CD4-positive, alpha-beta T cell treated with Interleukin-17A for 4 hours (primary cell): ENCODE measurements at places on chromosomes 11 and 22.

- no peak for DNase-seq
Observed at GRCh38 chr11:17476317-17477083, at the start of gene ABCC8. Gene ABCC8 (minus strand): TSS chr11:17476845. CDS start chr11:17476776, 69 bp downstream.

- DNase-seq: no peak
Observed at GRCh38 chr11:94791216-94791889, 23.2 kb downstream of the AMOTL1 start.

DNA sequence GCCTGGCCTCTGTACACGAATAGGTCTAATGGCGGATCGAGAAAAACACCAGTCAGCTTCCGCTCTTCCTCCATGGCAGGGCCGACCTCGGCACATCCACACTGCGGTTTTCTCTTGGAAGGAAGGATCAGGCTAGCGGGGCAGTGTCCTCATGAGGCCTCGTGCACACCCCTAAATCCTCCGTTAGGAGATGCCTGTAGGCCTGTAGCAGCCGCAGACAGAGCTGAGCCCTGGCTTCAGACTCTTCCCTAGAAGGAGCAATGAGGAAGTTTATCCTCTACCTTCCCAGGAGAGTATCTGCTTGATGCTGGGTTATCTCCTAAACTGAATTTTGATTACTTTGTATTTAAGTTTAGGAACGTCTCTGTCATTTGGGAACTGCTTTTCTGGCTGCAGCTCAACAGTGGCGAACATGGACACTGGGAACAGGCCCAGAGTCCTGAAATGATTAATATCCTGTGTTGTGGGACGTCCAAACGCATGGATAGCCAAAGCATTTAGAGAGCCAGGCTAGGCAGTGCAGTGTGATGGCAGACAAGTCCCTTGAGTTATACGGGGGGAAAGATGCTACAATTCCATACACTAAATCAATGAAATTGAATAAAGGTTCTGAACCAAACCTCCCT is 16.5 kb upstream of the BMAL1 start:
- DNase-seq: no peak

DNA sequence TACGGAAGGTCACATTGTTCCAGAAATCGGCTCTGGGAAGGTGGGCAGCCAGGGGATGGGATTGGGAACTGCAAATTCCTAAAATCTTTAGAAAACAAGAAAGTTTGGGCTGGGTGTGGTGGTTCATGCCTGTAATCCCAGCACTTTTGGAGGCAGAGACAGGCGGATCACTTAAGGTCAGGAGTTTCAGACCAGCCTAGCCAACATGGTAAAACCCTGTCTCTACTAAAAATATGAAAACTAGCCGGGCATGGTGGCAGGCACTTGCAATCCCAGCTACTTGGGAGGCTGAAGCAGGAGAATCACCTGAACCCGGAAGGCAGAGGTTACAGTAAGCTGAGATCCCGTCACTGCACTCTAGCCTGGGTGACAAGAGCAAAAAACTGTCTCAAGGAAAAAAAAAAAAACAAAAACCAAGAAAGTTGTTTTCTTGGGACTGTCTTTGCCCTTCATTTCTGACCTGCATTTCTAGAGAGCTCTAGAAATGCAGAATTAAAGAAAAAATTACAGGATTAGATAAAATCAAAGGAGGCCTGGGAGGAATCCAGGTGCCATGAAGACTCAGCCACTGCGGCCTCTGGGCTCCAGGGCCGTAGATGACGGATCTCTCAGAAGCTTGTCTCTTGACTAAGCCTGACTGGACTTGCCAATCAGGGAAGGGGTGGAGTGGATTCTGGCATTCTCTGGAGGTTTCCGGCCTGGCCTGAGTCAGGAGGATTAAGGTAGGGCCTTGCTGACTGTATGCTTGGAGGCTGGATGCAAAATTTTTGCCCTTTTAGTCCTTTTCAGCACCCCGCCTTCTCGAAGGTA is 5.3 kb upstream of the MALAT1 start:
- no peak for DNase-seq

DNA sequence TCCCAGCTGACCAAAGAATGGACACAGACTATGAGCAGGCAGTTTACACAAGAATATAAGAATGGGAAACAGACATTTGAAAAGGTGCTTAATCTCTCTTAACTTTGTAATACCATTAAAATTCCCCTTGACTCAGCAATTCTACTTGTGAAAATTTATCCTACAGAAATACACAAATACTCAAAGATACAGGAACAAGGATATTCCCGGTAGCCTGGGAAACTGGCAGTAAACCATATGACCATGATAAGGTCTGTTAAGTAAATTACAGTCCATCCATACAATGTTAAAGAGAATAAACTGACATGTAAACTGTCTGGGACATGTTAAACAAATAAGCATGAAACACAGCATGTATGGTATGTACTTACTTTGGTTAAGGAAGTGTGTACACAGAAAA is 8.7 kb upstream of the MTFP1 start:
- no peak for DNase-seq

DNA sequence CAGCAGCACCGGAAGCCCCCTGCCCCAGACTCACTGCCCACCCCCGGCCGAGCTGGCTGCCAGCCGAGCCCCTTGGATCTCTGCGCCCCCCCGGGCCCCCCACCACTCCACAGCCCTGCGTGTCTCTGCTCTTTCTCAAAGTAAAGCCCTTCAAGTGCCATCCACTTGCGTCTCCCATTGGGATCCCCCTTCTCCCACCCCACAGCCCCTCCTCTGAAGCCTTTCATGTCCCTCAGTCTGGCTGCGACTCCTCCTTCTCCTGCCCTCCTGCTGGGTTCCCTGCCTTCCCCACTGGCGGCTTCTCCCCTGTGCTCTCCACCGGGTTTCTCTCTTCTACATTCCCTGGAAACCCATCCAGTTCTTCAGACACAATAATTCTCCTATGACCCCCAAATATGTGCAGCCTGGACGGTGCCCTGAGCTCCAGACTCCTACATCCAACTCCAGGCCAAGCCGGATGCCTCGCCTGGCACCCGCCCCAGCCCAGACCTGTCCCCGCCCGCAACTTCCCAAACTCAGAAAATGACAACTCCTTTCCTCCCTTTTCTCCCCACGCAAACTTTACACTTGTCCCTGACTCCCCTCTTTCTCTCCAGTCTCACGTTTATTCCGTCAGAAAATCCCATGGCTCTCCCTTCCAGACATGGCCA is 108.9 kb downstream of the WNT7B start:
- no peak for DNase-seq
